Central memory CD4-positive, alpha-beta T cell (primary cell): ENCODE measurements at places on chromosomes 11 and 22.

DNA sequence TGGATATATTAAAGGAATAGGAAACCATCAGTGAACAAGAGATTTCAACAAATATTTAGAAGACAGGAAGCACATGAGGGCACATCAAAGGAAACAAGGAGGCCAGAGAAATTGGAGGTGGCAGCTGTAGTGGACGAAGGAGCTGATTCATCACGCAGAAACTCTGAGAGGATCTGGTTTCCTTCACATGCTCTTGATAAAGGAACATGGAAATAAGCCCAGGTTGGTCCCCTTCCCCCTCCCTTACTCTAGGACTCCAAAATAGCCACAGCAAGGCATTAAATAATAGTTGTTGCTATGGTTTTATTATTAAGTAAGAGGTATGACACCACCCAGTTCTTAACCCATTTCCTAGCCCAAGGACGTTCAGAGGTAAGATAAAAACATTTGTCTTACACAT lies 11.3 kb downstream of the IZUMO1R start:
- DNase-seq, result no peak

- DNase-seq, result no peak
Observed at GRCh38 chr22:41927813-41928212, 1.2 kb upstream of the TNFRSF13C start.

DNA sequence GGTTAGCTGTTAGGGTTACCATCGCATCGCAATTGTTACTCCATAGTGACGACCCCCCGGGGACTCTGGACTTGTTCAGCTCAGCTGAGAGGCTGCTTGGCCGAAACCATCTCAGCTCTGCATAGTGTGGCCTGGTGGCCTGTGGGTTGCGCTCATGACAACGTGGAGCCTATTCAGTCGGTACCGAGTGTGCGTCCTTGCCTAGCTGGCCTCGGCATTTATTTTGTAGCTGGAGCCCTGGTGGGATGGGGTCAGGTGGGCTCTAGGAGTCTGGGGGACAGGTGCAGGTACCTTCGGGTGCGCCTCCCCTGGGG lies 13.5 kb downstream of the LRP5 start:
- DNase-seq, result no peak

DNA sequence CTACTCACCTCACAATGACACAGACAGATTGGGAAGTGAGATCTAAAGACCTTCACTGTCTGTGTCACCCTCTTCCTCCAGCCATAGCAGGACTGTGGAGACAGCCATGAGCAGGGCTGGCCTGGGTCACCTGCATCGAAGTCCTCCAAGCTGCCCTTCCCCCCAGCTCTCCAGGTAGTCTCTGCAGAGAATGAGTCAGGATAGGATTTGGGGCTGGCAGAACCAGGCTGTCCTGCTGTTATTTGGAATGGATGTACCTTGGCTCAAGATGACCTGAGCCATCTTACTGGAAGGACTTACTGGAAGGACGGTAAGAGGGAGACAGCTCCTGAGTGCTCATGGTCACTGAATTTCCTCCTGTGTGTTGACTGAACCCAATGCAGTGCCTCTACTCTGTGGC lies 29.2 kb downstream of the GGTLC2 start:
- DNase-seq, result no peak
